ENCODE measurements at places on chromosomes 2 and 18.

DNA sequence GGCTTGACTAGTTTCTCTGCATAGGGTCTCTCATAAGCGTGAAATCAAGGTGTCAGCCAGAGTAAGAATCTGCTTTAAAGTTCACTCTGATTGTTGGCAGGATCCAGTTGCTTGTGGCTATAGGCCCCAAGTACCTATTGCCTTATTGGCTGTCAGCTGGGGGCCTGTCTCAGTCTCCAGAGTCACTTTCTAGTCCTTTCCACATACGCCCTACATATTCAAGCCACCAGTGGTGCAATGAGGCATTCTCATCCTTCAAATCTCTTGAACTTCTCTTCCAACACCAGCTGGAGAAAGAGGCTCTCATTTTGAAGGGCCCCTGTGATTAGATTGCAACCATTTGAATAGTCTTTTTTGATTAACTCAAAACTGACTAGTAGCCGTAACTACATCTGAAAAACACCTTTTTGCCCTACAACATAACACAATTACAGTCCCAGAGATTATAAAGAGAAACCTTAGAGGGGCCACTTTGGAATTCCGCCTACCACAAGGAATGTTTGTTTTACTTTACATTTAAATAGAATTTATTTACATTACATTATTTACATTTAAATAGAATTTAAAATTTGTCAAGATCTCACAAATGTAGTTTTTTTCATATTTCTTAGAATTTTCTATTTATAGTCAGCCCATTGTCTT, 520.1 kb downstream of the DSC3 start:
- no peak for DNase-seq

- DNase-seq: peak; percentile 36
Observed at GRCh38 chr2:215668378-215668775, 232.5 kb upstream of the FN1 start.

GRCh38 chr2:9388199-9388681, 35.1 kb downstream of the ITGB1BP1 start:
- no peak for DNase-seq

- no peak for DNase-seq
Observed at GRCh38 chr2:223043164-223043941, 8.6 kb upstream of the KCNE4 start.

DNA sequence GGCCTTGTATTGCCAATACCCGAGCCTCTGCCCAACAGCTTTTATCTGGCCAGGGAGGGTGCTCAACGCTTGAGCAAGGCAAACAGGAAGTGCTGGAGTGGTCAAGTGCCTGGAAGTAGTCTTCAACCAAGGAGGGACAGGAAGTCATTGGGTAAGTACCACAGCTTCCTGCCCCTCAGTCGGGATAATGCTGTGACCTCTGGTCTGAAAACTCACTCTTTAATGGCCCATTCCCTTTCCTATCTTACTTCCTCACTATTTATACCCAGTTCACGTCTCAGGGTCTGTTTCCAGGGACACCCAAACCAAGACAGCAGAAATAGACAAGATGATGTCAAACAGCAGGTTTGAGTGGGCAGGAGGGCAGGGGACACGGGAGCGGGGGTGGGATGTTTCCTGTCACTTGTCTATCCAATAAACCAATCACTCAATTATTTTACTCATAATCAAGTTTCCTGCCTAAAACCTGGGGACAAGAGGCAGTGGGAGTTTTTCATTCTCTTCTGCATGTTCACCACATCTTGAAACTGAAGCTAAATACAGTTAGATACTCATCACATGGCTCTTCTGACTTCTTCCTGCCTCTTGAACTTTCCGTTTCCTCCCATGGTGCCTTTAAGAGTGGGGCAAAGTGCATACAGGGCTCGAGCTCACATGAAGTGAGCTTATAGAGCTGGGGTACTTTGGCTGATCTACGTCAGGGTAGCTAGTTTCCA, 68.9 kb upstream of the CAB39 start:
- DNase-seq: no peak

- peak; percentile 53 for DNase-seq
Observed at GRCh38 chr2:69046221-69046662, 33.3 kb downstream of the ANTXR1 start.

DNA sequence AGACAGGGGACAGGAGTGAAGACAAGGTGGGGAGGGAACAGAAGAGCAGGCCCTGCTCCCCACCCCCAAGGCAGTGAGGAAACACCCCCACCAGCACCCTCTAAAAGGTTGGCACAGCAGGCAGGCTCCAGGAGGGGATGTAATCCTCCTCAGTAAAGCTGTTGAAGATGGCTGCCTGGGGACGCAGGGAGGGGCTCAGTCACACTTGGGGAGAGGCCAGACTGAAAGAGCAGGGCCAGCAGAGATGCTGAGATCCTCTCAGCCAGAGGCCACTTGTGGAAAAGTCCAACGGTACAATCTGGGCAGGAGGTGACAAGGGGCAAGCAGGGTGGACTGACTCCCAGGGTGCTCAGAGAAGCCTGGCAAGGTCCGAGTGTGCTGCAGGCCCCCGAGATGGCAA, 154.8 kb upstream of the ID2 start:
- no peak for DNase-seq

- DNase-seq: peak; percentile 82
Observed at GRCh38 chr18:49340446-49340845, 120.0 kb downstream of the DYM start.

GRCh38 chr2:86068136-86068588, 37.5 kb downstream of the POLR1A start:
- peak; percentile 33 for DNase-seq
